Lower lobe of right lung (tissue), 2 donors: ENCODE measurements at places on chromosomes 7 and 10. TPM values are rescaled to one million over a fixed set of nuclear protein-coding genes. Genes with fewer than 3 reads are reported as not detected.

The BRAF gene
- 43.0 TPM for total RNA-seq

The WBP1L gene
- 44.5 TPM for total RNA-seq

The PLAU gene
- total RNA-seq, result 29.0 TPM

The FRMD4A gene
- total RNA-seq, result 64.8 TPM

The TMEM176A gene
- total RNA-seq, result 57.4 TPM

The CELF2 gene
- total RNA-seq, result 106 TPM

The CUL2 gene
- total RNA-seq, result 36.4 TPM

DNA sequence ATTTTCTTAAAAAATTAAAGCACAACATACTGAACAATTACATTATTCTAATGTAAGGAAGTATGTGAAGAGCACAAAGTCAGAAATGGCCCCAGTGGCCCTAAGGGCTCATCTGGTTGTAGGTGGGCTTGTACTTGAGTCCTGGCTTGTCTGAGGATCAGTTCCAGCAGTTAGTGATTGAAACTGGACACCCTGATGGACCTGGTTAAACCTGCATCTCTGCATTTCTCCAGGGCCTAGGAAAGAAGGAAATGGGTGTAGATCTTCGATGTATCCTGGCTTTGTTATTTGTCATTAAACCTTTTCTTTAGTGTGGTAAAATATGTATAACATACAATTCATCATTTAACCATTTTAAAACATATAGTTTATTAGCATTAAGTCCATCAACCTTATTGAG is 9.7 kb upstream of the AKR1C2 start:
- H3K27ac ChIP-seq, result no peak overlapping the region
- DNase-seq, result no peak
- no peak overlapping the region for H3K4me3 ChIP-seq
- H3K4me1 ChIP-seq, result no peaks in the 10 kb centered on the region
- H3K36me3 ChIP-seq, result no peaks in the 10 kb centered on the region
- no peaks in the 10 kb centered on the region for H3K27me3 ChIP-seq

- H3K36me3 ChIP-seq, result peaks cover 54% of the 10 kb centered on the region
- peaks cover 33% of the 10 kb centered on the region for H3K4me1 ChIP-seq
- no peak for DNase-seq
- no peaks in the 10 kb centered on the region for H3K27me3 ChIP-seq
- peak overlapping the region; percentile 74 for H3K27ac ChIP-seq
Measured at GRCh38 chr7:155763691-155764437, 48.4 kb downstream of the SHH start.

DNA sequence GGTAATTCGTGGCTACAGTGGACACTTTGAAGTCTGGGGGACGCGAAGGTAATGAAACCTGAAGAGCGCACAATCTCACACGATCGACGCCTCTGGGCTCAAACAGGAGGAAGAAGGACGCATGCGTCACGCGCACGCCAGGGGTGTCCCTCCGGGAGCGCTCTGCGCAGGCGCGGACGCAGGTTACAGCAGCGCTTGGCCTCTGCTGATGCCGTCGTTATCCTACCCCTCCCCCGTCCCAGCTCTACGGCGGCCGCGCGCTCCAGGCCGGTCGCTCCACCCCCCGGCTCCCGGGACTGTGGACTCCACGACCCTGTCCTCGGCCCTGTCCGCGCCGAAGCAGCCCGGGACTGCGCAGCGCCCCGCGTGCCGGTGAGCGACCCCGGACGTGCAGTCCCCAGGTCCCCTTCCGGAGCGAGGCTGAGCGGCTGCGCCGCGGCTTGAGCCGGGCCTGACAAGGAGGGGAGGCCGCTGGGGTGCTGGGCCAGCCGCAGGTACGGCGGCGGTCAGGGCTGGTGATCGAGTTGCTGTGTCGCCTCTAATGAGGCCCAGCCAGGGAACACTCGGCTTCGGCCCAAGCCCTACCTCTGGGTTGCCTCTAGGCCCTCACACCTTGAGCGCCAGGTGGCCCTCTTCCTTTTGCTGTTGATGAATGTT is at the start of gene TMEM106B:
TMEM106B (plus strand) TSS at position 241 of the 657 bp plus-strand sequence. CDS start 3,517 bp downstream, outside the sequence.
- peak; percentile 99 for DNase-seq
- H3K4me1 ChIP-seq, result peaks cover 13% of the 10 kb centered on the region
- peaks cover 5% of the 10 kb centered on the region for H3K36me3 ChIP-seq
- peak within 1 kb of the TSS; percentile 83 for H3K4me3 ChIP-seq

GRCh38 chr10:7485799-7486198 is 75.0 kb upstream of the SFMBT2 start:
- no peak for DNase-seq
- H3K36me3 ChIP-seq, result no peaks in the 10 kb centered on the region
- peaks cover 2% of the 10 kb centered on the region for H3K4me1 ChIP-seq
- H3K4me3 ChIP-seq, result no peak overlapping the region

DNA sequence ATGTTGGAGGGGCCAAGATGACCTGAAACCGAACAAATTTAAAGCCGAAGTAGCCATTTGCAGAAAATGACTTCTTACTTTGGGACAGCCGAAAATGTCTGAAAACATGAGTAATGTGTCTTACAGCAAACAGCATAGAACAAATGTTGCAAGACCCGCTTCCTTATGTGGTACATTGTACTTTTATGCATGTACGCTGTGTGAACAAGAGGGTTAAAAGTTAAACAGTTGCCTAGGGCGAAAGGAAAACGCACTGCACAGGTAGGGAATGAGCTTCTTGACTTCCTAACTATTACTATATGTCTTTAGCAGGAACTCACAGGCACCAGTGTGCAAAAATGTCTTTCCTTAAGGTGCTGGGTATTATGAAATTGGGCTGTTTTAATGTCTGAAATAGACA is 303.5 kb upstream of the MGMT start:
- H3K36me3 ChIP-seq, result no peaks in the 10 kb centered on the region
- no peak for DNase-seq
- no peak overlapping the region for H3K27ac ChIP-seq

- DNase-seq, result no peak
- H3K36me3 ChIP-seq, result no peaks in the 10 kb centered on the region
- no peak overlapping the region for H3K4me3 ChIP-seq
Measured at GRCh38 chr10:9992661-9993060, 1025.0 kb upstream of the CELF2 start.

GRCh38 chr10:71766717-71767419 is 6.5 kb downstream of the VSIR start:
- H3K4me1 ChIP-seq, result peaks cover 100% of the 10 kb centered on the region
- peak; percentile 87 for DNase-seq
- H3K27me3 ChIP-seq, result no peaks in the 10 kb centered on the region
- peaks cover 31% of the 10 kb centered on the region for H3K36me3 ChIP-seq
- H3K4me3 ChIP-seq, result peak overlapping the region; percentile 17

- no peak overlapping the region for H3K27ac ChIP-seq
- DNase-seq, result peak; percentile 39
- no peaks in the 10 kb centered on the region for H3K4me1 ChIP-seq
- H3K36me3 ChIP-seq, result no peaks in the 10 kb centered on the region
Measured at GRCh38 chr7:1844951-1845390, 174.9 kb downstream of the ELFN1 start.

GRCh38 chr7:73647725-73648592 is 19.7 kb upstream of the VPS37D start:
- H3K27ac ChIP-seq, result no peak overlapping the region
- peaks cover 52% of the 10 kb centered on the region for H3K27me3 ChIP-seq
- peak overlapping the region; percentile 43 for H3K4me3 ChIP-seq
- no peak for DNase-seq

DNA sequence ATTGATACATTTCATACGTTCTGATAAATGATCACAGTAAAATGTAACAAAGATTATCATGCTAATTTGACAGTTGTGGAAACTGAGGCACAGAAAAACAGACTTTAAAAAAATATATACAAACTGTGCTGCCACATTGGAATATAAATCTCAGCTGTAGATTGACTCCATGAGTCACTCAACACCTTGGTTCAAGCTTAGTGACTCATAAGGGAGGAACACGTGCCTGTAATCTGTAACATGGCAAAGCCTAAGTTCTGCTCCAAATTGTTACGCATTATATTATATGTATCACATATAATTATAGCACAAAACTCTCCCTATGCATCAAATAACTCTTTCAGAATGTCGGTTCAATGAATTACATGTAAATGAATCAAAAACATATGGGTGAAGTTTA is 1047.5 kb downstream of the GATA3 start:
- H3K27ac ChIP-seq, result no peak overlapping the region
- DNase-seq, result no peak
- H3K4me3 ChIP-seq, result no peak overlapping the region
- H3K36me3 ChIP-seq, result no peaks in the 10 kb centered on the region

GRCh38 chr10:112382515-112383235 is 8.8 kb downstream of the ACSL5 start:
- H3K27ac ChIP-seq, result no peak overlapping the region
- no peak overlapping the region for H3K4me3 ChIP-seq
- DNase-seq, result no peak
- peaks cover 9% of the 10 kb centered on the region for H3K36me3 ChIP-seq
- no peaks in the 10 kb centered on the region for H3K27me3 ChIP-seq

DNA sequence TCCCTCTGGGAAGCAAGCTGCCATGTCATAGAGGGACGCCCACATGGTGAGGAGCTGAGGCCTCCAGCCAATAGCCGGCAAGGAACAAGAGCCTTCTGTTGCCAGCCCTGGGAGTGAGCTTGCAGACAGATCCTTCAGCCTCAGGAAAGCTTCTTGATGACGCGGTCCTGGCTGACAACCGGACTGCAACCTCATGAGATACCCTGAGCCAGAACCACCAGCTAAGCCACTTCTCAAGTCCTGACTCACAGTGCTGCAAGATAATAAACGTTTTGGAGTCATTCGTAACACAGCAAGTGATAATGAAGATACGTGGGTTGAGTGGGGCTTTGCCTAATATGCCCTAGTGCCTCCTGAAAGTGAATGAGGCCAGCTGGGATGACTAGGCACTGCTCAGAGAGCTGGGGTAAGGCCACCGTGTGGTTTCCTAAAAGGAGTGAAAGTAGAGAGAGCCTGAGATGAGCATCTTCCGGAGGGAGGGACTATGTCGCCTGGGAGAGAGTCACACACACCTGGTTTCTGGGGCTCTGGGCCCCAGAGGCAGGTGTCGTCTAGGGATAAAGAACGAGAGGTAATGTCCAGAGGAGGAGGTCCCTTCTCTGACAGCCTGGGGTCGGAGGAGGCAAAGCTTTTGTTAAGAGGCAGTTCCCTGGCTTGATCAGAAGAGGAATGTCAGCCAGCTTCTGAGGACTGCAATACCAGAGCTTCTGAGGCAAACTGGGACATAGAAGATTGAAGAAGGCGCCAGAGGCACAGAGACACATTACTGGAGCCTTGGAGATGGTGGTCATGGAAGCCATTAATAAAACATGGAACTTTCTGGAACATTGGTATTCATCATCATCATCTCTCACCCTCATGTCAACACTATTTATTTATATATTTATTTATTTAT is 53.6 kb downstream of the PYROXD2 start:
- H3K27me3 ChIP-seq, result no peaks in the 10 kb centered on the region
- H3K36me3 ChIP-seq, result no peaks in the 10 kb centered on the region
- no peak overlapping the region for H3K4me3 ChIP-seq
- DNase-seq, result peak; percentile 75
- H3K4me1 ChIP-seq, result no peaks in the 10 kb centered on the region
- H3K27ac ChIP-seq, result peak overlapping the region; percentile 31

DNA sequence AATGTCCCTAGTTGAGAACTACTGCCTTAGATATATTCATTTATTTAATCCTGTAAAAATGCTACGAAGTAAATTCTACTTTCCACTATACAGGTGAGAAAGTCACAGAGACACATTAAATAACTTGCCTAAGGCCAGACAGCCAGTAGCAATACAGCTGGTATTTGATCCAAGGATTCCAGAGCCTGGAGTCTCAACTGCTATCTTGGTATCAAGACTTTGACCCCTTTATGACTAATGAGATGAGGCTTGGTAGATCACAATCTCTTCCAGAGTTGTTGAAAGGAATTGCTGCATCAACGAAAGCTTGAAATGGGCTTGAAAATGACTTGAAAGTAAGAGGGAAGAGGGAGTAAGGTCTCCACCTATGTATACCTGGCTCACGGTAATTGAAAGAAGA is 83.3 kb downstream of the ORC5 start:
- H3K36me3 ChIP-seq, result peaks cover 25% of the 10 kb centered on the region
- DNase-seq, result no peak
- H3K4me1 ChIP-seq, result no peaks in the 10 kb centered on the region
- no peak overlapping the region for H3K27ac ChIP-seq

- H3K4me1 ChIP-seq, result no peaks in the 10 kb centered on the region
- no peak for DNase-seq
- H3K36me3 ChIP-seq, result no peaks in the 10 kb centered on the region
- no peak overlapping the region for H3K4me3 ChIP-seq
Measured at GRCh38 chr7:135355377-135356048, 121.9 kb downstream of the STRA8 start.

DNA sequence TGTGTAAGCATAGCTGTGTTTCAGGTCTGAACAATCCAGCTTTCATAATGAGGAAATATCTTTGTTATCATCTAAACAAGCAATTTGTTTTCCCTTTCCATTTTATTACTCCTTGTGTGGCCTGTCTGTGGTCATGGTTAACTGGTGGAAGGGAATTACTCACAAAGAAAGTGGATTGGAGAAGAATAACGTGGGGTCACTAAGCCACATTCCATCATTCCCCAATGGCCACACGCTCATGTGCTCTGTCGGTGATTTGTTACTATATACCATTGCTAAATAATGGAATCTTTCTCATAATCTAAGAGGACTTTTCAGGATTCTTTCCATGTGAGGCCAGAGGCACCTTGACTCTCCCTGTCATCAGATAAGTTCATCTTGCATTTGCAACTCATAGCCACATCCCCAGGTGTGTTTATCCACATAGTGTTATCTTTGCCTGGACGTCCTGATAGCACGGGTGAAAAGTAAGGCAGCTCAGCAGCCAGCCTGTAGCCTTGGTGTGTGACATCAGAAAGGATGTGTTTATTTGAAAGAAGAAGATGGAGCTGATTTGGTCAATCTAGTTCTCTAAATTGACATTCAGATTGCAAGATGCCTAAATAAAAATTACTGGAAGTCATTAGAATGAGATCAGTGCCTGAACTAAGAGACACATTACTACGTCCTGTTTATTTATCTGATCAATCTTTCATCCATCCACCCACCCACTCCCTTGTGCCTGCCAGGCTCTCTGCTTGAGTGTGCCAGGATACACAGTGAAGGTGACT is 128.9 kb downstream of the CELF2 start:
- H3K27ac ChIP-seq, result peak overlapping the region; percentile 9
- no peaks in the 10 kb centered on the region for H3K36me3 ChIP-seq
- H3K4me1 ChIP-seq, result peaks cover 71% of the 10 kb centered on the region
- no peak overlapping the region for H3K4me3 ChIP-seq
- no peak for DNase-seq

- DNase-seq, result peak; percentile 68
- H3K4me1 ChIP-seq, result no peaks in the 10 kb centered on the region
- H3K27me3 ChIP-seq, result peaks cover 7% of the 10 kb centered on the region
- H3K36me3 ChIP-seq, result no peaks in the 10 kb centered on the region
- H3K4me3 ChIP-seq, result no peak overlapping the region
Measured at GRCh38 chr7:26061678-26062603, 90.1 kb upstream of the NFE2L3 start.

- no peak for DNase-seq
- no peak overlapping the region for H3K27ac ChIP-seq
- H3K4me1 ChIP-seq, result no peaks in the 10 kb centered on the region
Measured at GRCh38 chr7:31550432-31550831, 36.5 kb downstream of the ITPRID1 start.
